ENCODE measurements at places on chromosomes 5 and 9.

DNA sequence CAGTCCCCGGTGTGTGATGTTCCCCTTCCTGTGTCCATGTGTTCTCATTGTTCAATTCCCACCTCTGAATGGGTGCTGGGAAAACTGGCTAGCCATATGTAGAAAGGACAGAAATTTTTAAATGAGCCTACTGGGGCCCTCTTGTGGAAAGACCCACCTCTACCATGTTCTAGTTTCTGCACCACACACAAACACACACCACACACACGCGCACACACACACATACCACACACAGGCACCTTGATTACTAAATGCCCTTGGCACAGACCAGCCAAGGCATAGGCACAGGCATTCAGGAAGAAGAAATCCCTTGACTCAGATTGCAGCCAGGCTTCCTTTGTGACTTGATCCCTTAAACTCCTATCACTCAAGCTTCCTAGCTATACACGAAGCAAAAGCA is 60.5 kb downstream of the SIL1 start:
- DNase-seq = peak; percentile 32

- DNase-seq = no peak
Measured at GRCh38 chr9:81351166-81351565, 338.2 kb downstream of the TLE1 start.

DNA sequence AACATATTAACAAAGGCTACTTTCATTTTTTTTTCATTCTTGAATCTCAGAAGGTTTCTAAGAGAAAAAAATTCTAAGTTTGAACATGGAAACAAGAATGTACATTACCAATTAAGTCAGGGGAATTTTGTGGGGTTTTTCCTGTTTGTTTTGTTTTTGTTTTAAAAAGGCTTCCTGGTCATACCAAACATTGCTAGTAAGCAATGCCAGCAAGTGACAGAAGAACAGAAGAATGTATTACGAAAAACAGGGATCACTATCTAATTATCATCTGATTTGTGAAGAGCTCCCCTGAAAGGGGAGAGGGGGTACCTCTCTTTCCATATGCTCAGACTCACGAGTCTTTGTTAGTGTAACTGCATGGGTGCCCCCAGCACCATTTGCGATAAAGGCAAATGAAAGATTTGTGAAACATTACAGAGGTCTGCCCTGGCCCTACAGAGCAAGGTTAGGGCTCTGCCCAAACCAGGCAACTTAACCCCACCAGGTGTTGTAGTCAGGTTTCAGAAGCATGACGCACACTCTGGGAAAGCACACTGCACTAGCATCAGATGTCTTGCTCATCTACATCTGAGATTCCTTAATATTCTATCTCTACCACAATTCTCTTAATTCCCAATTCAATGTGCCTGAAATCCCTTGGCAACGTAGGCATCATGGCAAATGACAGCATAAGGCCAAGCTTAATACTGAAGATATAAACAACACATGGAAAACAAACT is 268.2 kb downstream of the MLLT3 start:
- no peak for DNase-seq

DNA sequence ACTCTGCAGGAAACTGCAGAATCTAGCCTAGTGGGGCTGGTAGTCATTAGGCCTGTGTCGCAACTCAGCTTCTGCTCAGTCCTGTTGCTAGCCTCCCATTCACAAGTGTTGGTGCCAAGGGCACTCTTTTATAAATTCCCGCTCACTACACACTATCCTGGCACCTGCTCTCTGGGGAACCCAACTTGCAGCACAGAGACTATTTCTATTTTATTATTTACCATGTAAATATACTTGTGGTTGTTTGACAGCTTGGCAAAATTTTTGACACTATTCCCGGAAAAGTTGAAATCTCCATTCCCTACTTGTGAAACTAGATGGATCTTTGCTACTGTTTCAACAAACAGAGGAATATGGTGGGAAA is 20.4 kb upstream of the SMC2 start:
- no peak for DNase-seq

- DNase-seq = no peak
Measured at GRCh38 chr5:133236541-133236951, 184.7 kb downstream of the HSPA4 start.
